SJCRH30 (cell line): ENCODE measurements at places on chromosomes 12 and 14.
A peak's percentile ranks its signal among the peaks of the same experiment; 100 is the strongest.

GRCh38 chr12:62914443-62915203 lies 20.3 kb downstream of the PPM1H start:
- no peak for DNase-seq

DNA sequence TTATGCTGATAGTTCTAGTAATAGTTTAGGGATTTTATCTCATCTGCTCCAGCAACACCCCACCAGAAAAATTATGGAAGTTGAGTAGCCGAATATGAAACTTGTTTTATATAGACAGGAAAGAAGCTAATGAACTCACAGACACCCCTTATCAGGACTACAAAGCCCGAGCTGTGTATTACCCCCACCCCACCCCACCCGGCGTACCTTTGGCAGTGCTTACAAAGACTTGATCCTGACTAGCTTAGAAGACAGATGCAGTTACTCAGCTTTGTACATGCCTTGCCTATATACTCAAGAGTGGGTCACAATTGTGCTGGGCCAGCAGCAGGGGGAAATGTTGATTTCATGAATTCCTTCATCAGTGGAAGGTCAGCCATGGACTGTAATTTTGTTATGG lies 22.4 kb downstream of the PROX2 start:
- no peak for DNase-seq

DNA sequence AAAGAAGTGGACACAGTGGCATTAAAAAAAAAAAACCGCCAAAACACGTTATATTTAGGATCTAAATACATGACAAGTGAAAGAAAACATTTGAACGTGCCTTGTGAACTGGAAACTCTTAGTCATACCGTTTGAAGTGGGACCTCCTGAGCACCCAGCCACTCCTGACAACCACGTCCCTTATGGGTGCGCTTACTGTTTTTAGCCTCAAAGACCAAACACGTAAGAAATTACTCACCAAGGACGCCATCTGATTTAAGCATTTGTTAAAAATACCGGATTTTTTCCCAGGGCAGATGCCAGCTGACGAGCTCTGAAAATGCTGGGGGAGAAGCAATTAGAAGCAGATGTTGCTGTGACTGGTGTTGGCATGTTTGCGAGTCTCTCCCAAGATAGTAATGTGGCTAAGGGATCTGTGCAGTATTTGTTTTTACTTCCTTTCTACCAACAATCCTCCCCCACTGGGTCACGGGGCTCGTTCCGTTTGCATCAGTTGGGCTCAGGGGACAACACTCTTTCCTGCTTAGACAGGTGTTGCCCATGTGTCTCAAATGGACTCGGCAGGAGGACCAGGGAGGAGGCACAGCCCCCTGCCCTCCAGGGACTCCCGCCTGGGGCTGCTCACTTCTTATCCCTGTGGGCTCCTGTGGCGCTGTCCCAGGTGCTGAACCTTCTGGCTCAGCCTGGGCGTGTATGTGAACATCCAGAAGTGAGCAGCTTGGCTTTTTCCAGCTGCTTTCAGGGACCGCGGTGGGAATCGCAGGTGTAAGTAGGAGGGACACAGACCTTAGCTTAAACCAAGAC lies 101.0 kb downstream of the BEGAIN start:
- DNase-seq, result peak; percentile 84

- DNase-seq, result no peak
Observed at GRCh38 chr14:39581474-39581873, 149.2 kb upstream of the FBXO33 start.

DNA sequence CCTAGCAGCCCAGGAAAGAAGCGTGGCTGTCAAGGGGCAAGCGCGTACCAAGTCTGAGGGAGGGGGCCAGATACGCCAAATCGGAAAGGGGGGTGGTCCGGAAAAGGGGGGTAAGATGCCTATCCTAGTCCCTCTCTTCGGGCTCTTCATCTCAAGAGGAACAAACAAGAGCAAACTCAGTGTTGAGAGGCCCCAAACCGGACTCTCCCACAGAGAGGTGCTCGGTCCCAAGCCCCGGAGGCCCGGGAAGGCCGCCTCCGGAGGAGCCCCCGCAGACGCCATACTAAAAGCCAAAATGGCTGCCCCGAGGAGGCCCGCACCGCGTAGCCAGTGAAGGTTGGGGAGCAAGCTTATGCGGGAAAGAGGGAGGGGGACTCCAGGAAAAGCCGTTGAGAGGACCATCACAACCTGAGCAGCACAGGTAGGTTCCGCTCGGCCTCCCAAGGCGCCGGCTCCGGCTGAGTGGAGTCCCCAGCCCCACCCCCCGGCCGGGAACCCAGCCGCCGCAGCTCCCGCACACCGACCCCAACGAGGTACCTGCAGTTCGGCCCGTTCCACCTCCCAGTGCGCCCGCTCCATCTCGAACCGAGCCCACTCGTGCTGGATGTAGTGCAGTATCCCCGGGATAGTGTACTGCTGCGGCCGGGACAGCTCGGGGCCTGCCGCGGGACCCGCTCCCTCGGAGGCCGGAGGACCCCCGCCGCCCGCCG lies at the start of gene AP4S1:
TSS of gene AP4S1 (plus strand) at position 283 of the 710 bp plus-strand sequence. CDS start 40,548 bp downstream, outside the sequence.
- DNase-seq, result peak; percentile 70

DNA sequence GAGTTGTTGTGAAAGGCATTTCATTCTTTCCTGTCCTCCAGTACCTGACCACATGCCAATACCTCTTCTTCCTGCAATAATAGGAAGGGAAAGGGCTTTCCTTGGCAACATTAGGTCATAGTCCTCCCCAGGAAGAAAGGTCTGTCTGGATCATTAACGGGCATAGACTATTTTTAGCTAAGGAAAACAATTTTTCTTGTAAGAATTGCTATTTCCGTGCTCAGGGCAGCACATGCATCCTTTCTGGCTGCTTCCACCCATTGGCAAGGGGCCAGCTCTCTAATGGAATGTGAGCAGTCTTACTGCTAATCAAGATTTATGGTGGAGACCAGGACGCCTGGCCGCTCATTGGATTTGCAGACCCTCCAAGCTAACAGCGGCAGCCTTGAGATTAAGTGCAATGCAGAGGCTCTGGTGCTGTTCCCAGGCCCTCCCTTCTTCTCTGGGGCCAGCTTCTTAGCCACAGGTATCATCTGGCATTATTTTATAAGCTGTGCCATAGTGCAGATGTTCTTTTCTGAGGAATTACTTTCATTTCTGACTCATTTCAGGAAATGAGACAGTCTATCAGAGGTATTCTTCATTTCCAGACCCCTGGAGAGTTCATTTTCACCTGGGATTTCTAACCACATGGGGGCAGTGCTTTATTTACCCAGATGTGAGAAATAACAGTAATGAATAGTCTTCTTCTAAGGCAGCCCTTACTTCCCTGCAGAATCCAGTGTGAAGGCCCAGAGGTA lies 52.9 kb downstream of the ANO6 start:
- DNase-seq, result peak; percentile 89

DNA sequence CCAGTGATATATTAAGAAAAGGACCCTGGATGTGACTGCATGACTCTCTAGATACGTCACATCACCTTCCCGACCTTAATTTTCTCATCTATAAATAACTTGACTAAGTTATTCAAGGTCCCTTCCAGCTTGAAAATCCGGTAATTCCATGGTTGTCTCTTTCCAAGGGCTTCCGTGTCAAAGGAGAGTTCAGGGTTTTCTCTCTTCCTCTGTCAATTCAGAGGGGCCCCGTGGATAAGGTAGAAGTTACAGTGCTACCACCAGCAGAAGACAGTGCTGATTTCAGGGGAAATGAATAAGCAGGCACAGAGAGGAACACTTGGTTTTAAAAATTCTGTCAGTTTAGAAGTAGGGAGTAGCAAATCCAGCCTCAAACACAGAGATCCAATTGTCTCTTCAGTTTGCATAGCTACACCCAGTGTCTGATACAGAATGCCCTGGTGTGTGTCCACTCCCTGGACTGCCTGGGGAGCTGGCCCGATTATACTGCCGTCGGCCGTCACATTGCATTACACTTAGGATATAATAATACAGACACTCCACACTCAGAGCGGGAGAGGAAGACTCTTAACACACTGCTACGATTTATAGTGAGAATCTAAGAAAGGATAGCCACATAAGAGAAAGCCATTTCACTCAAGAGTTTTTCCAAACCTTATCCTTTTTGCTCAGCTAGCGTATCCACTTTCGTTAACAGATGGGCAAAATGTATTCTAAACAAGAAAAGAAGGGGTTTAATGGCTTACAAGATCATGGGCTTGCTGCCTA lies 54.7 kb upstream of the GTF2A1 start:
- no peak for DNase-seq

- DNase-seq, result no peak
Observed at GRCh38 chr12:92142251-92142926, 3.3 kb downstream of the BTG1 start.

DNA sequence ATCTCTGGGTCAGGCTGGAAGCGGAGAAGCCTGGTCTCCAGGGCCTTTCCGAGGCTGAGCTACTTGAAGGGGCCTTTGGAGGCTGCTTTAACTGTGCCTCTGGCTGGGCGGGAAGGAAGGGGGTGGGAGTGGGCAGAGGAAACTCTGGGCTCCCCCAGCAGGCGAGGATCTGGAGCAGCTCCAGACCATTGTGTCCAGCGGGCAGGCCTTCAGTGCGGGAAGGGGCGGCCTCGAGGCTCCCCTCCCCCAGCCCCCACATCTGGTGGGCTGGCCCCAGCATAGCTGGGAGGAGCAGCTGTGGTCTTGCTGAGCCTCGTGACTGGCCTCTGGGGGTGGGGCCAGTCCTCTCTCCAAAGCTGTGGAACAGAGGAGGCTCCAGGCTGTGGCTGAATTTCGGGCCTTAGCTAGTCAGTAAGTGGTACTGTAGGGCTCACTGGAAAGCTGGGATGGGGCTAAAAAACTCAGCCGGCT lies 3.4 kb downstream of the TAMALIN start:
- peak; percentile 96 for DNase-seq

GRCh38 chr14:38964630-38965029 lies 138.4 kb downstream of the SEC23A start:
- peak; percentile 58 for DNase-seq

- no peak for DNase-seq
Observed at GRCh38 chr14:30995689-30996088, 29.8 kb upstream of the AP4S1 start.
